ENCODE measurements at places on chromosomes 11 and 22. TPM values are rescaled to one million over a fixed set of nuclear protein-coding genes. Genes with fewer than 3 reads are reported as not detected.
A peak's percentile ranks its signal among the peaks of the same experiment; 100 is the strongest.

Gene LRRC4C
- 13.8 TPM for polyA plus RNA-seq

Gene MRGPRX3
- polyA plus RNA-seq = not detected

- no peak for DNase-seq
Measured at GRCh38 chr11:64484191-64485022, 106.6 kb upstream of the SLC22A12 start.

DNA sequence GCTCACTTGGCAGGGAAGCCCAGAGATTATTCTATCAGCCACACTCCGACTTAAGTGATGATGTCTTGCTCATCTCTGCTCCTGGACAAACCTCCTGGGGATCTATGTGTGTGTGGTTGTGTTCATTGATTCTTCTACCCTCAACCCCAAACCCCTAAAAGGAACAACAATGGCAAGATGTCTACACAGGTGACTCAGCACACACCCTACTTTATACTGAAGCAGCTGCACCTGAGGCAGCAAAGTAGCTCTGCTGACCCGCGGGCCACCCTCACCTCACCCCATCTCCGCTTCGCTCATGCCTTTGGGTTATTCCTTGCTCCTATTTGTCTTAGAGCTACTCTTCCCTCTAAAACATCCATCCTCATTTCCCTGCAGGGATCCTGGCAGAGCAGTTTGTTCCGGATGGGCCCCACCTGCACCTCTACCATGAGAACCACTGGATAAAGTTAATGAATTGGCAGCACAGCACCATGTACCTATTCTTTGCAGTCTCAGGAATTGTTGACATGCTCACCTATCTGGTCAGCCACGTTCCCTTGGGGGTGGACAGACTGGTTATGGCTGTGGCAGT is 38.7 kb downstream of the TMEM45B start:
- no peak for DNase-seq

Gene PNPLA3
- 2.9 TPM for polyA plus RNA-seq

DNA sequence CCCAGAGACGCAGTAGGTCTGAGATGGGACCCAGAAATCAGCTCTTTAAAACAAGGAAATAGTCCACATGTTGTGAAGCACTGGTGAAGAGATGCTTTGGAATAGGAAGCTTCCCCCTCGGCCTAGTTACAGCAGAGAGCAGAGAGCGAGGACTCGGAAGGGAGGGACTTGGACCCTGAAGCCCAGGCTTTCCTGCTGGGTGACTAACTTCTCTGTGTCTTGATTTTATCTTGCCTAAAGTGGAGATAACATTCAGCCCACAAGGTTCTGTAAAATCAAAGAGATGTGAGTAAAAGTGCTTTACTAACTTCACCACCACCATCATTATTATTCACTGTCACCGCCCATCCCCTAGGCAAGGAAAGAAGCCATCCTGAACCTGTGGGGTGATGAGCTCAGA is 58.4 kb downstream of the THAP12 start:
- no peak for DNase-seq

Gene APOBEC3C
- polyA plus RNA-seq = 9.1 TPM

- no peak for DNase-seq
Measured at GRCh38 chr22:36375071-36375980, 12.4 kb downstream of the MYH9 start.

Gene GAL
- 0.44 TPM for polyA plus RNA-seq

- DNase-seq = peak; percentile 86
Measured at GRCh38 chr11:119685111-119685746, 43.8 kb downstream of the NECTIN1 start.

Gene PARVG
- 1.7 TPM for polyA plus RNA-seq

Gene OR6A2
- polyA plus RNA-seq = not detected

- DNase-seq = no peak
Measured at GRCh38 chr11:73091521-73092305, 50.4 kb downstream of the FCHSD2 start.

DNA sequence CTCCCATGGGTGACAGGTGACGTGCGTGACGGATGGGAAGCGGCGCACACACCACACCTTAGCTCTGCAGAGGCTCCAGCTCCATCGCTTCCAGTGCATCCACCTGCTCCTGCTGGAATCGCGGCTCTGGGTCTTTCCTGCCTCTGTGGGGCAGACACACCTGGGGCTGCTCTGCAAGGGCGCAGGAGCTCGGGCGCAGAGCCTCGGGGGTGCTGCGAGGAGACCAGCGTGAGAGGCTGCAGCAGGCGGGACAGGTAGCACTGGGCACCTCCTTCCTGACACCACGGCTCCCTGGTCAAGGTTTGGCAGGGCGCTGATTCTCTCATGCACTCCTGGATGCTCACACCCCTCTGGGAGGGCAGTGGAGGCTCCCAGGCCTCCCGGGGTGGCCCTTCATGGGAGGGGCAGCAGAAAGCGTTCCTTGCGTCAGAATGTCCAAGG is 1494.3 kb downstream of the BRD1 start:
- no peak for DNase-seq

DNA sequence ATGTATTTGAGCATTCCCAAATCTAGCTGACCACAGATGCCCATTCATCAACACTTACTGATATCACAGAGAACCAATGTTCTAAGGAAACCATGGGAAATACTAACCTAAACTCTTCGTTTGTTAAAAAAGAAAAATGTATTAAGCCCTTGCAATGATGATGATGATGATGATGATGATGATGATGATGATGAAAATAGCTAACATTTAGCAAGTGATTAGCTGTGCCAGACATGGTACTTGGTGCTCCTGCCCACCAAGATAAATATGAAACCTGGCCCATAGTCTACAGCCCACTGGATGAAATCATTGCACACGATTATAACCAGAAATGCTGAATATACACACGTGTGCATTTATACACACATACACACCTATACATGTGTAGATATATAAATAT is 37.5 kb downstream of the SMCO4 start:
- no peak for DNase-seq

DNA sequence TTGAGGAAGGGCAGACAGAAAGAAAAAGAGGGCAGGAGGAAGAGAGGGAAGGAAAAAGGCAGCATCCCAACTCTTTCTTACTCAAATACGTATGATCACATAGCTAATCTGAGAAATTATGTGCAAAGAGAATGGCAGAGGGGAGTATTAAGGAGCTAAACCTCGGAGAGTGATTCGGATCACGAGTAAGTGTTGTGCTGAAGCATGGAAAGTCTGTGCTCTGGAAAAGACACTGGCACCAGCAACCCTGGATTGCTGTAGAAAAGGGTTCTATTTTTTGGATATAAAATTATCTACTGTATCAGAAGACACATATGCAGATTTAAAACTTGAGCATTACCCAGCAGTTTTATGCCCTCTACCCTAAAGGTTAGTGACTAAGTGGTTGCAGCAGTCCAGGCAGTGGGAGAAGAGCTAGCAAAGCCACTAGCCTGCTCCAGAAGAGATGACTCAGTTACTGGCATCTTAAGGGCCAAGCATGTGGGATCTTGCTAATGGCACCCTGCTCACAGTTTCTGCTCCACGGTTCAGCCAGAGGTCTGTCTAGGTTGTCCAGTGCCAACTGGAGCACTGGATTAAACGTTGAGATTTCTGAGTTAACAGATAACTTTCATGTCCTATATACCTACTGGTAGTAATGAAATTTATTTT is 151.7 kb downstream of the SWAP70 start:
- no peak for DNase-seq

Gene CD59
- polyA plus RNA-seq = 248 TPM

DNA sequence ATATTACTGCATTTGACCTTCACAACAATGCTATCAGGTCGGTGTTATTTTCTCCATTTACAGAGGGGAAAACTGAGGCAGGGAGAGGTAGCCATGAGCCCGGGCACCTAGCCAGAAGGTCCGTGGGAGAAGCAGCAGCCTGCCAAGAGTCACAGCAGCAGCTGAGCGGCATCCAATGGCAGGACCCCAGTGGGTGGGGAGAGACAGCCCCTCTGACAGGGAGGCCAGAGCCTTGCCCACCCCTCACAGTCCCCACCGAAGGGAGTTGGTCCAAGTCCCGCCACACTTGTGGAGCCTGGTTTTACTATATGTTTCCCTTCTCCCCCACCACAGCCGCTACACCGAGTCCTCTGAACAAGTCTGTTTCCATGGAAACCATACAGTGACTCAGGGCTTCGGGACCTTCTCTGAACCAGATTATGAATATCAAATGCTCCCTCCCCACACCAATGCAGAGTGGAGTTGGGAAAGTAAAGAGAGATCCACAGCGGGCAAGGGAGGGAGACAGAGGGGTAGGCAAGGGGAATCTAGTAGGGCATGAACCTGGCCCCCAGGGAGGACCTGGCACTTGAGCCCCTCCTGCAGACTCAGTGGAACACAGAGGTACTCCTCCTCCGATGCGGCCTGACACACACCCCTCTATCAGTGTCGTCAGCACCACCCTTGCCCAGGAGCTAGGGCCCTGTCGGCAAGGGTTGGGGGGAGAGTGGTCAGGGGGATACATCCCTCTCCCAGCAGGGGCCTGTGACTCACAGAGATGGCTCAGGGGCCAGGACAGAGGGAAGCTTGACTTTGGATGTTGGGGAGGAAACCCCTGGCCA is 2.5 kb downstream of the CHST1 start:
- peak; percentile 65 for DNase-seq

- no peak for DNase-seq
Measured at GRCh38 chr22:32803020-32803737, 1.7 kb downstream of the TIMP3 start.

Gene GPHA2
- 2.1 TPM for polyA plus RNA-seq

- DNase-seq = no peak
Measured at GRCh38 chr11:127205688-127206217, 205.2 kb upstream of the KIRREL3 start.

Gene MMP11
- polyA plus RNA-seq = 20.0 TPM

- no peak for DNase-seq
Measured at GRCh38 chr22:42608136-42608822, 6.4 kb downstream of the POLDIP3 start.

GRCh38 chr22:31126128-31126868 is 3.5 kb downstream of the INPP5J start:
- DNase-seq = no peak

DNA sequence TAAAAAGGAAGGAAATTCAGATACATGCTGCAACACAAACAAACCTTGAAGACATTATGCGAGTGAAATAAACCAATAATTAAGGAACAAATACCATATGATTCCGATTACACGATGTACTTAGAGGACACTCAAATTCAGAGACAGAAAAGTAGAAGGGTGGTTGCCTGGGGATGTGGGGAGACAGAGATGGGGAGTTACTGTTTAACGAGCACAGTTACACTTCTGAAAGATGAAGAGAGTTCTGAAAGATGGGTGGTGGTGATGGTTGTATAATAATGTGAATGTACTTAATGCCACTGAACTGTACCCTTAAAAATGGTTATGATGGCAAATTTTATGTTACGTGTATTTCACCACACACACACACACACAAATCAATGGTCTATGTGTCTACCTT is 14.7 kb downstream of the ZBTB44 start:
- no peak for DNase-seq

DNA sequence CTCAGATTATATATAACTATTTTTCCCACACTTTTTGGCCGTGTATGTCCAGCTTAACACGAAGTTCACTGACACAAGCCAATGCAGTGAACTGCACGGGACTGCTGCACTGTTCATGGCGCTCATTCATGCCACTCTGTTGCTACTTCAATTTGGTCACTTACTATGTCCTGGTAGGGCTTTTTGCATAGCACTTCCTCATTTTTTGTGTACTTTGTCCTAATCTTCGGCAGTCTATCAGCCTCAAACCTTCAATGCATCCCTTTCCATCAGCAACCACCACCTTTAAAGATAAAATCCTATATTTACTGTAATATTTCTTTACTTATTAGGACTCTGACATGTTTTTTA is 18.7 kb upstream of the ARHGAP32 start:
- DNase-seq = no peak

Gene APOA1
- 121 TPM for polyA plus RNA-seq

Gene GUCY1A2
- polyA plus RNA-seq = 2.5 TPM

Gene ASCL2
- 3.8 TPM for polyA plus RNA-seq

Gene TMPRSS5
- polyA plus RNA-seq = 0.56 TPM

- no peak for DNase-seq
Measured at GRCh38 chr11:127592371-127592770, 591.8 kb upstream of the KIRREL3 start.

Gene MAJIN
- polyA plus RNA-seq = 1.4 TPM

Gene POLD3
- polyA plus RNA-seq = 39.1 TPM

Gene TMEM109
- 84.4 TPM for polyA plus RNA-seq

DNA sequence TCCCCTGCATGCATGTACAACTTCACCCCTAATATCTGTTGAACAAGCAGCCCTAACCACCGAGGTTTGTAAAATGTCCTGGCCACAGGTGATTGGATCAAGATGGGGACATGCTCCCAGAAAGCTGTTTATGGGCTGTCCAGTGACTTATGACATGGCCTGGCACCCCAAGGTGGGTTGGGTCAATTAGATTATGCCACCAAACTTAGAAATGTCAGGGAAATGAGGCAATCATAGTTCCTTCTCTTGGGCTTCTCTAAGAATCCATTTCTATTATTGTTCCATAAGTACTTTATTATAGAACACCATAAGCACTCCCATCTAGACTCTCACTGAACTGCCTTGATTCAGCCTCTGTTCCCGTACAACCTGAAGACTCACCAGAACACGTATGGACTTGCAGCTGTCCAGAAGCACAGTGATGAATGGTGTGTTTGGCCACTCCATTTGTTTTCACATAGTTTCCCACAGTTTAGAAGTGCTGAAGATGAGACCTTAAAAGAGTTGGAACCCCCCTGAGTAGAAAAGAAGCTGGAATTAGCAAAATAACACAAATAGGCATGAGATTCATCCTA is 45.5 kb upstream of the OLFML1 start:
- no peak for DNase-seq

DNA sequence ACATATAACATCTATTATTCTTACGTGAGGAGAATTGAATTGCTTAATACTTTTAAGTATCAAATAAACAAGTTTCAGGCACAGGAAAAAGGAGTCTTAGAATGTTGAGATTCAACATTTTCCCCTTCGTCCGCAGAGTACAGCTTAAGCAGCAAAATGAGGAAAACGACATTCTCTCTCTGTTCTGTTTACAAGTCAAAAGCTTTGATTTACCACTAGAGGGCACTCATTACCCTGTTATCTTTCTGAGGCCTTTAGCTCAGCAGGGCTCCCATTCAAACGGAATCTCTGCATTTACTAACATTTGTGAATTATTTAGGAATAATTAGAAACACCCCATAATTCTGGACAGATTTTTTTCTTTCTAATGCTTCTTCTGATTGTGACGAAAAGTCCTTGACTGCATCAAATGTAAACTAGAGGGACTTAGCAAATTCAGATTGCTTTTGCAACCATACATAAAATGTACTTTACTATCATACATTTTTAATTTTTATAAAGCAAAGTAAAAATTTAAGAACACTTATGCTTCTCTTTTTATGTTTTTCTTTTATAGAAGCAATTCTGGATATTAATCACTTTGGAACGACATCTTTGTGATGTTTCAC is 75.0 kb downstream of the JRKL start:
- peak; percentile 77 for DNase-seq

GRCh38 chr11:116294630-116295029 is 478.2 kb downstream of the BUD13 start:
- DNase-seq = no peak

- DNase-seq = no peak
Measured at GRCh38 chr22:24801901-24802465, 4.0 kb upstream of the SGSM1 start.

GRCh38 chr11:22582151-22582410 is 43.5 kb downstream of the FANCF start:
- no peak for DNase-seq

Gene NCF4
- polyA plus RNA-seq = 1.8 TPM
